Iris pigment epithelial cell (primary cell): ENCODE measurements at places on chromosomes 5 and 9.

DNA sequence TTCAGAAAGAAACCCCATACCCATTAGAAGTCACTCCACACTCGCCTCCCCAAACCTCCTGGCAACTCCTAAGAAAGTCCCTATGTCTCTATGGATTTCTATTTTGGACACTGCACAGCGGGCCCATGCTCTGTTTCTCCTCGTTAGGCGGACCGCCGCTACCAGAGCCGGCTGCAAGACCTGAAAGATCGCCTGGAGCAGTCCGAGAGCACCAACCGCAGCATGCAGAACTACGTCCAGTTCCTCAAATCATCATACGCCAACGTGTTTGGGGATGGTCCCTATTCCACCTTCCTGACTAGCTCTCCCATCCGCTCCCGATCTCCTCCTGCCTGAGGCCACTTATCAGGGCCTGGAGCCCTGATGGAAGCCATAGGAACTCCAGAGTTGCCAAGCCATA lies 4.6 kb upstream of the GLE1 start:
- DNase-seq, result no peak

GRCh38 chr9:86902991-86903733 lies 44.1 kb downstream of the GAS1 start:
- DNase-seq, result no peak

- no peak for DNase-seq
These were observed 58.5 kb downstream of the CNTRL start for GRCh38 chr9:121133104-121133816.

GRCh38 chr5:32076699-32077695 lies 97.1 kb downstream of the GOLPH3 start:
- peak; percentile 63 for DNase-seq

DNA sequence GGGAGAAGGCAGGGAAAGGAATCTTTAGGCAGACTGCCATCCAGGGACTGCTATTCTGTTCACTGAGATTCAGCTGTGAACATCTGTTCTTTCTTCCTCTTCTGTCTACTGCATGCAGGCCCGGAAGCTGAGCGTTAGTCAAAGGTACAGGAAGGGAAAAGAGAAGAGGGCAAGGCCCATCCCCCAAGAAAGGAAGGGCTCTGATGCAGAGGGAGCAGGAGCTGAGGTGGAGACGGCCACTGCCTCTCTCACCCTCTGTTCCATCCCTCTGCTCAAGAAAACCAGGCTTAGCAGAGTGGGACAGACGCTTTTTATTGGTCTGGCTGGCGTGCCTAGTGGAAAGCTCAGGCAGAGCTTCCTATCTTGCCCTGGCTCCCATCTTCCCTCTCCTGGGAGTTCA lies 57.6 kb downstream of the PFDN1 start:
- no peak for DNase-seq

DNA sequence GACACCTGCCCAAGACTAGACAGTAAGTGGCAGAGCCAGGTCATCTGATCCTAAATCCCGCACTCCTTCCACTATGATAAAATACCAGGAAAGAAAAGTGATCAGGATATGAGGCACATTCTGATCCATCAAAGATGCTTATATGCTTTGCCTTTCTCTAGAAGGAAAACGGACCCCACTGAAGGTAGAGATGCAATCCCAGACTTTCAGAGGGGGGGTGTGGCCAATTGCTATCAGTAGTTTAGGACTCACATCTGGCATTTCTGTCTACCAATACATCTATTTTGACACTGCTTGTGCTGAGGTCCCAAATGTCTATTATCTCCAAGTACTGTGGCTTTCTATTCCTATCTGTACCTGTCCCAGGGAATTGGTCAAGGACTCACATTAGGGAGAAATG lies 1.7 kb downstream of the TRIM52 start:
- no peak for DNase-seq

GRCh38 chr5:6256901-6257300 lies 121.4 kb downstream of the MED10 start:
- no peak for DNase-seq

GRCh38 chr9:112869917-112870316 lies 20.8 kb downstream of the SLC46A2 start:
- DNase-seq, result no peak

GRCh38 chr9:129981180-129981907 lies 61.6 kb downstream of the FNBP1 start:
- DNase-seq, result no peak

DNA sequence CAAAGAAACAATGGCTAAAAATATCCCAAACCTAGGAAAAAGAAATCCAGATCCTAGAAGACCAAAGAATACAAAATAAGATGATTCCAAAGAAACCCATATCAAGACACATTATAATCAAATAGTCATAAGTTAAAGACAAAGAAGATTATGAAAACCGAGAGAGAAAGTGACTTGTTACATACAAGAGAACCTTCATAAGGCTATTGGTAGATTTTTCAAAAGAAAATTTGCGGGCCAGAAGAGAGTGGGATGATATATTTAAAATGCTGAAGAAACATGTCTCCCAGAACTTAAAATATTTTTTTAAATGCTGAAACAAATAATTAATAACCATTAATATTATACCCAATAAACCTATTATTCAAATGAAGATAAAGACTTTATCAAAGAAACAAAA lies 687.3 kb downstream of the TLE4 start:
- no peak for DNase-seq
